ENCODE measurements at places on chromosomes 4 and X.

DNA sequence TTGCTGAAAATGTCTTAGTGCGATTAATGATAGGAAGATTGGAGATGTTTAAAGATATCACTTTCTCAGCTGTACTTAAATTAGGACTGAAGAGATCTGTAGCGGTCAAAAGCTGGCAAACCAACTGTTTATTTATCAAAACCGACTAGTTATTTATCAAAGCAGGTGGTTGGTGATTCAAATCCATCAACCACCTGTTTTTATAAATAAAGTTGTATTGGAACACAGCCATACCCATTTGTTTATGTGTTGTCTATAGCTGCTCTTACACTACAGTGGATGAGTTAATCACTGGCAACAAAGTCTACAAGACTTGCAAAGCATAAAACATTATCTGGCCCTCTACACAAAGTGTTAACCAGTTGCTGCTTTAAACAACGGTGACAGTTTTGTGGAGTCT is 76.8 kb downstream of the IL15 start:
- DNase-seq = no peak

DNA sequence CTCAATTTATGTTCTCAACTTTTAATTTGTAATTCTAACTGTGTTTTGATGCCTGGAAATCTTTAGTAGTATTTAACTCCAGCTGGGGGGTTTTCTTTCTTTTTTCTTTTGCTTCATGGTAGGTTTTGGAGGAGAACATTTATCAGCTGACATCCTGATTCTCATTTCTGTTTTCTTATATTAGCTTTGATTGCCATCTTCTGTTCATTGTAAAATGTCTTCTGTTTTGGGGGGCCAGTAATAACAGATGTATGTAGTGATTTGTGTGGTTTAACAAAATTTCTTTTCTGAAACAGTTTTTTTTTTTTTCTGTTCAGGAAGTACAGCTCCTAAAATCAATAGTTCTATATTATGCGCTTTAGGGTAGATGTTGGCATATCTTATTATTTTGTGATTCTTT is 182.2 kb downstream of the GABRB1 start:
- no peak for DNase-seq

DNA sequence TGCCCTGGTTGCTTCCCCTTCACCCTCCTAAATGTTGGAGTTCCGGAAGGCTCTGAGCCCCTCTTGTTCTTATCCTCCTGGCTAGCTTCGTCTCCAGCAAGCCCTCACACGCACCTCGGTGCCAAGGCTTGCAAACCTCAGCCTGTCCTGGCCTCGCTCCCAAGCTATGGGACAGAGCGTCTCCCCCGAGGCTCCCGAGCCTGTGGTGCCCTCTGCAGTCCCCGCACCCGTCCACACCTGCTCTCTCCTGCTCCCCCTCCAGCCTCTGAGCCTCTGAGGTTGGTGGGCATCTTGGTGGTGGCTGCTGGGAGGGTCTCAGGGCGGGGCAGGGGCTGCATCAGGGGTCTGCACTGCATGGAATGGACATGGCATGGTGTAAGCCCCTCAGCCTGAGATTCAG is 63.2 kb downstream of the TRMT44 start:
- DNase-seq = no peak

GRCh38 chr4:69522554-69522953 is 26.8 kb upstream of the UGT2B4 start:
- no peak for DNase-seq

- no peak for DNase-seq
Observed at GRCh38 chr4:2425386-2426068, 6.8 kb downstream of the CFAP99 start.

DNA sequence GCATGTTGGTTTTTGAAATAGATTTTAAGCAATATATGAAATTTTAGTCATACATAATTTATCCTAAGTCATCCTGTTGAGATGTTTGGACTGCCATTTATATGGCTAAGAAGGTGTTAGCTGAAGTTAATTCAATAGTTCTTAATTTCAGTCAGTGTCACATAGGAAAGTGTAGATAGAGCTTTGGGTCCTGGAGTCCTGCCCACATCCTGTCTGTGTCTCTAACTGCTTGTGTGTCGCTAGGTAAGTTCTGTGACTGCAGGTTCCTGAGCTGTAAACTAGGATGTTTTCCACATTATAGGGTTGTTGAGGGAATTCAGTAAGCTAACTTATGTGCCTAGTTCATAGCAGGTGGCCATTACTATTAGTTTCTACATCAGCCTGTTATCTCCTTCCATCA is 20.7 kb downstream of the OFD1 start:
- DNase-seq = no peak

GRCh38 chrX:108437349-108438109 is 693 bp downstream of the COL4A6 start:
- no peak for DNase-seq

DNA sequence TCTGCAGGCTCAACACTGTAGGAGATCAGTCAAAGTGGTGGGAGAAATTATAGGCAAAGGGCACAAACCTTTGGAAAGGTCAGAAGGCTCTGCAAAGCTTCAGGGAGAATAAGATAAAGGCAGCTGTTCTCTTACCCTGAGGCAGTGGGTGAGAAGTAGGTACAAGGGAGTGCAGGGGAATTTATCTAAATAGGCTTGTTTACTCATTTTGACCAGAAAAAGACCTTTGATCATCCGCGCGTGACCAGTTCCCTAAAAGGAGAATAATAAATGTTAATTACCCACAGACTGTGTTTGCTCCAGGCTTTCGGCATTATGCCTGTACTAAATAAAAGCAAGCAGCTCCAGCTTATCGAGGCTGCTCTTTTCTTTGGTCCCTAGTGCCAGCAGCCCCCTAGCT is 9.3 kb downstream of the FGFBP2 start:
- no peak for DNase-seq
